Stimulated activated CD8-positive, alpha-beta memory T cell treated with anti-CD3 and anti-CD28 coated beads, Interleukin-15, amount 100 ng/mL, for 1 hour (primary cell): ENCODE measurements at places on chromosomes 16 and 17.

DNA sequence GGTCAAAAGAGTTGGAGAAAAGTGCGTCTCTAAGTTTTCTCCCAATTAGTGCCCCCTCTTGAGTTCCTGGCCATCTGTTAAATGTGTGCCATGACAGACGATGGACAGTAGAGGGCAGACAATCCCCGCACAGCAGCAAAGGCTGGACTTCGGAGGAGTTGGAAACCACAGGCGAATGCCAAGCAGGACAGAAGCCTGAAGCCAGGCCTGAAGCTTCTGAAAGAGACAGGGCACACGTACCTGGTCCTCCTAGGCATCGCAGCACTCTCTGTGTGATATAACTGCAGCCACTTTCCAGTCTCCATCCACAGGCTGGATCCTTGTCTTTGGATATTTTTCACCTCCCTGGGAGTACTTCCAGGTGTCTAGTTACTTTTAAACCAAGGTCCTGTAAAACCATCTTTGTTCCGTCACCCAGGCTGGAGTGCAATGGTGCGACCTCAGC is 14.5 kb downstream of the C17orf100 start:
- DNase-seq = no peak

- DNase-seq = no peak
These were observed 17.2 kb downstream of the KATNB1 start for GRCh38 chr16:57752581-57753447.

GRCh38 chr16:88919936-88920335 is 53.5 kb upstream of the PABPN1L start:
- no peak for DNase-seq

- no peak for DNase-seq
These were observed 46.0 kb downstream of the LMF1 start for GRCh38 chr16:924806-925205.

GRCh38 chr17:28899212-28899815 is 1.8 kb upstream of the FLOT2 start:
- DNase-seq = no peak

- no peak for DNase-seq
These were observed 3.7 kb upstream of the RAB40C start for GRCh38 chr16:586047-586644.

GRCh38 chr17:4177806-4178205 is 34.8 kb downstream of the CYB5D2 start:
- no peak for DNase-seq

- DNase-seq = no peak
These were observed 1.4 kb downstream of the CBFA2T3 start for GRCh38 chr16:88975511-88976061.

GRCh38 chr16:89444151-89444723 is 46.1 kb downstream of the ANKRD11 start:
- DNase-seq = no peak

- no peak for DNase-seq
These were observed 1.0 kb downstream of the MCRIP1 start for GRCh38 chr17:81831957-81832607.

- DNase-seq = no peak
These were observed 29.2 kb downstream of the TTLL6 start for GRCh38 chr17:48787828-48788227.

- no peak for DNase-seq
These were observed 66.3 kb downstream of the CLEC16A start for GRCh38 chr16:11010575-11011221.

DNA sequence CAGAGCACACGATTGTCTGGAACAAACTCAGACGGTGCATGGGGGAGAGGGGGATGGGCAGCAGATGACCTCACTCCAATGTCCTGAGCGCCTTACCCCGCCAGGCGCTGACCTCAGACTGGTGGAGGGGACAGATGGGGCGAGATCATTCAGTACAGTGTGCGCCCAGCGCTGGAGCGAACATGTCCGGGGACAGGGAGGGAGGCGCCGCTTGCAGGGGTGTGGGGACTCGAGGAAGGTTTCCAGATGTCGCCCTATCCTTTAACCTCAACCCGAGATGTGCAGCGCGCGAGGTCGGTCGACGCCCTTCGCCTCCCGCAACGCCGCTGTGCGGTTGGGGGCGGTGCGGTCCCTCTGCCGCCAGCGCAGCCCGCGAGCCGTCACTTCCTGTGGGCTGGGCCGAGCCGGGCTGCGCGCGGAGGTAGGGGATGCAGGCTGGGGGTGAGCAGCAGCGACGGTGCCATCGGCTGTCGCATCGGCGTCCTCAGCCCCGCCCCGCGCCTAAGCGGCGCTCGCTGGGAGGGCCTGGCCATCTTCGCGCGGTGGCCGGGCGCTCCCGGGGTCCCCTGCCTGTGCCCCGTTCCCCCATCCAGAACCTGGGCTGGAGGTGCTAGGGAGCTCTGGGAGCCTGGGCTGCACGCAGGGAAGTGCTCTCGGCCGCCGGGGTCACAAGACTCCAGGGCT is 5.3 kb upstream of the CDR2L start:
- DNase-seq = peak; percentile 44

DNA sequence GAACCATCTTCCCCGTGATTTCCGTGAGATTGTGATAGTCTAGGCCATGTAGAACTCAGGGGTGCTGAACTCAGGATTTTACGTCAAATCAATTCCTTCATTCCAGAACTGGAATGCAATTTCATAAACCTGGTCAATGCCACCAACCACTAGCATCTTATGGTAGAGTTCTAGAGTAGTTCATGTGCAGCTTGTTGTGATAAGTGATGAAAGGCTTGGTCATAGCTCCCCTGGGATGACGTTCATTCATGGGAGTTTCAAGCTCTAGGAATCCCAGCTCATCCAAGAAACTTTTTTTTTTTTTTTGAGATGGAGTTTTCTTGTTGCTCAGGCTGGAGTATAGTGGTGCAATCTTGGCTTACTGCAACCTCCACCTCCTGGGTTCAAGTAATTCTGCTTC is 3.7 kb upstream of the DPEP2 start:
- DNase-seq = no peak

- DNase-seq = no peak
These were observed 161.0 kb downstream of the GSG1L start for GRCh38 chr16:27902551-27902950.

DNA sequence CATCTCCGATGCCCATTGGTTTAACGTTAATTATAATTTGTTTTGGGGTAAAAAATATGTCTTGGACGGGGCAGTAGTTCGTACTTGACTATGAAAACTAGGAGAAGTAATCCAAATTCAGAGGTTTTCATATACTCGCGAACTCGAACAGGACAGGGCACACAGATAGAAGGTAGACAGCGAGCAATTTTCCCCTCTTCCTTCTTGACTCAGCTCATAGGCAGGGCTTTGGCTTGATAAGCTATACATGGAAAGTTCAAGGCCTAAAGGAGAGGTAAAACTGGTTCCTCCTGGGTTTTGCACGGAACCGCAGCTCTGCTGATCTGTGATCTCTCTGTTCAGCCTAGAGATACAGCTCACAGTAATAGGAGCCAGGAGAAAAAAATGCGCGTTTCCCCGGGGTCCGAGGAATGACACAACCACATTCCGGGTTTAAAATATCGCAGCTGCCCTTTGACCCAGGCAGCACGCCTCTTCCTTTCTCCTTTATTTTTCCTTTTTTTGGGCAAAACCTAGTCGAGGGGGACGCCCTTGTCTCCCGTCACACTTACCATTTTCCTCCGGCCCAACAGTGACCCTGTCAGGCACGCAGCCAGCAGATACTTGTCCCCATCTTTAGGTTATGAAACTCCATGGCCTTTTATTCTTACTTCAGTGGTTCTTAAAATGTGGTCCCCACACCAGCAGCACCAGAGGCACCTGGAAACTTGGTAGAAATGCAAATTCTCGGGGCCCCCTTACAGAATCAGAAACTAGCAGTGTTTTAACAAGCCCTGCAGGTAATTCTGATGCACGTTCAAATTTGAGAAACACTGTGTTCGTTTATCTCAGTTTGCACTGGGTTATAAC is 1.7 kb upstream of the LASP1 start:
- no peak for DNase-seq

DNA sequence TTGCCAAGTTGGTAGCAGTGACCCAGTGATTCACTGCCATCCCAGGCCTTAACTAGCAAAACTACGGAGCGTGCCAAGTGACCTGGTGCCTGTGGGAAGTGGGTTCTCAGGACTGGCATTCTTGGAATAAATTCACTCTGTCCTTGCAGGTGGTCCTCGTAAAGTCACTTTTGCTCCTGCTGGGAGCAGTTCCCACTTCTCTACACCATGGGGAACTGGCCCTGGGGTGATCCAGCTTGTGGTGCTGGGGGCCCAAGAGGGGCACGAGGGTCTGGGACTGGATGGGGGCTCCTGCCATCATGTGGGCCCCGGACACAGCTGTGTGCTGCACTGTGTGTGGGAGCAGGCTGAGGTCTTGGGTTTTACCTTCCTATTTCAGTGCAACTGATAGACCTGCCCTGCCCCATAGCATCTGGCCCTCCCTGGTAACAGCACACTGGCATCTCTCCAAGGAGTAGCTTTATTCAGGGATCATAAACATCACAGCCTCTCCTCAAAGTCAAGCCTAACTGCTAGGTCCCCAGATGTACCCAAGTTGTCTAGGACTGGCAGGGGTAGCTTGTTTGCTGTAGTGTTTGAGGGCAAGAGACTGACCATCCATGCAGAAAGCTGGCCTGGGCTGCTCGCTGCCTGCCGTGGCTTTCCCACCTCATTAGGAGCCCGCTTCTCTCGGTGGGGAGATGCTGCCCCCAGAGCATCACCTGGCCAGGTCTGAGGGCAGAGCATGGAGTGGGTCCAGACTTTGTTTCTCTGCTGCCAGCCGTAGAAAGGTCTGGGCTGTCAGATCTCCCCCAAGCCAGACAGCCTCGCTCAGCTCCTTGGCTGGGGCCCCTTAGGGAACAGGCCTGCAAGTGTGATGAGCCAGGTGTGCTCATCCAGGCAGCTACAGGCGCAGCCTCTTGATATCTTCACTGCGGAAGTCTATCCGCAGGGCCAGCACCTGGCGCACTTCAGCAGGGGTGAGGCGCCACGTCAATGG is 26.0 kb downstream of the FCSK start:
- DNase-seq = no peak

- no peak for DNase-seq
These were observed 37.4 kb upstream of the TMC5 start for GRCh38 chr16:19380328-19380727.

DNA sequence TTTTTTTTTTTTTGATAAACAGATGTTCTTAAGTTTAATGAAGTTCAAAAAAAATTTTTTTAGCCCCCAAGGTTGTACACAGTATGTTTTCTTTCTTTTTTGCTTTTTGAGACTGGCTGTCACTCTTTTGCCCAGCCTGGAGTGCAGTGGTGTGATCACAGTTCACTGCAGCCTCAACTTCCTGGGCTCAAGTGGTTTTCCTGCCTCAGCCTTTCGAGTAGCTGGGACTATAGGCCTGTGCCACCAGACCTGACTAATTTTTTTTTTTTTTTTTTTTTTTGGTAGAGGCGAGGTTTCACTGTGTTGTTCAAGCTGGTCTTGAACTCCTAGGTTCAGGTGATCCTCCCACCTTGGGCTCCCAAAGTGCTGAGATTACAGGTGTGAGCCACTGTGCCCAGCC is 12.8 kb downstream of the ITGAE start:
- no peak for DNase-seq

DNA sequence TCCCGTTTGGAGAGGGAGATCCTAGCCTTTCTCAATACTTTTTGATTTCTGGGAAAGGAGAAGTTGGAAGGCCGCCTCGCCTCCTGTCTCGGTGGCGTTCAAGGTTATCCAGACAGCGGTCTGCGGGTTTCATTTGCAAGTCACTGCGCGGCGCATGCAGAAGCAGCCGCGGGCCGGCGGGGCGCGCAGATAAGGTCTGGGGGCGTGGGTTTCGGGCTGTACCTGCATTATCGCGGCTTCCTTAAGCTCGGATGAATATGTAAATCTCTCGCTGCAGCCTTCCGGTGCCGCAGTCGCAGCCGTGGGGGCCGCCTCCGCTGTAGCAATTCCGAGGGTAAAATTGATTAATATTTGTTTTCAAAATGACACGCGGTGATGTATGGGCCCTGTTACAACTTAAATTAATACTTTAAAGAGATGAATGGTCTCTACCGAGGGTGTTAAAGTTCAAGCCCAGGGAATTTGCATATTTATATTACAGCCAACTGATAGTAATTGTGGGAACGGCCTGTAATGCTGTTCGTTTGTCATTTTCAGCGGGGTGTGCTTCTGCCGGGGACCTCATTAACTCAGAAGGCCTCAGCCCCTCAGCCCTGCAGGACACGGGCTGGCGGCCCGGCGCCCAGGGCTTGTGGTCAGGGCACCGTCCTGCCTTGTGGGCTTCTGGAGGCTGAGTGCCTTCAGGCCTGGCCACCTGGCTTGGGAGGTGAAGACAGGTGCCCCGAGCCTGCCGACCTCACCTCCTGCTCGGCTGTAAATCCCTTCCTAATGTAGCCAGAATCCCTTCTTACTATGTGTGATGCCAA is 99.4 kb downstream of the CYLD start:
- DNase-seq = peak; percentile 6

- DNase-seq = no peak
These were observed 22.5 kb downstream of the AXIN2 start for GRCh38 chr17:65538675-65539529.

DNA sequence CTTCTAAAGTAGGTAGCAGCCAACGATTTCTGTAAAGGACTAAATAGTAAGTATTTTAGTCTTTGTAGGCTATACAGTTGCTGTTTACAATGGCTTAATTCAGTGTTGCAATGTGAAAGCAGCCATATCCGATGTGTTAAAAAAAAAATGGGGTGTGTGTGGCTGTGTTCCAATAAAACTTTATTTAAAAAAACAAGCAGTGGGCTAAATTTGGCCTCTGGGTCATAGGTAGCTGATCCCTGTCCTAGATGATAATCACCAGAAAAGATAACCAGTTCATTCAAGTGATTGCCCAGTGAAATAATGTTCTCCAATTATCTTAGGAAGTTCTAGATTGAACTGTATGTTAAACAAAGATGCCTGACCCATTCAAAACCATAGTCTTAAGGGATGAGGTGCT is 124.3 kb downstream of the MAP2K6 start:
- DNase-seq = no peak

GRCh38 chr17:2510559-2510958 is 1.1 kb downstream of the METTL16 start:
- no peak for DNase-seq

DNA sequence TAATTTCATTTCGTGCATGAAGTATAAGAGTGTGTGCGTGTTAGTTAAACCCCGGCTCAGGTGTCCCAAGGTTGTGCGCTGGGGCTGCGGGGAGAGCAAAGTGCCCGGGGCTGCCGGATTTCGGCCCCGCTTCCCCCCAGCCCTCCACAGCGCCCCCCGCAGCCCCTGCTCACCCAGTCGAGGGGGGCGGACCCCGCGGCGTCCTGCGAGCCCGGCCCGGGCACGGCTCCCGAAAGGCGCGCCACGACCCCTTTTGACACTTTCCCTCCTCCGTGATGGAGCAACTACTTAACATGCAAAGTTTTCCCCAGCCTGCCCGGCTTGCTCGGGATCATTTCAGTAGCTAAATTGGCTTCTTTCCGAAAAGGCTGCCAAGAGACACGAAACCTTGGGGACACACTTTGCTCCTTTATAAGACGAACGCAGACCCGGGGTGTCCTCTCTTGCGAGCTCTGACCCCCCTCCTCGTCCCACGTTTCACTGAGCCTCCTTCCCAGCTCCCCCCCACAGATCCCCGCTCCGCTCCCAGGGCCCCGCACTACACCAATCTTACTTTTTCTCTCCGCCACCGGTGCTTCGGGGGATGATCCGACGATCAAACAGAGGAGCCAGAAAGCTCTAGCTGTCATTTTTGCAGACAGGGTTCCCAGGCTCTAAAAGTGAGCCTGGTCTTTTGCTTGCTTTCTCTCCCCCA is 552 bp downstream of the C17orf58 start:
- DNase-seq = no peak

GRCh38 chr16:89646906-89647305 is 10.6 kb downstream of the CHMP1A start:
- no peak for DNase-seq

GRCh38 chr17:4584101-4584916 is at the start of gene SMTNL2:
SMTNL2 (plus strand) TSS chr17:4584529; CDS start chr17:4584606, 77 bp downstream.
- DNase-seq = no peak

GRCh38 chr17:17960500-17961030 is 11.6 kb downstream of the TOM1L2 start:
- no peak for DNase-seq
